Activated T-helper 17 cell treated with anti-CD3 and anti-CD28 coated beads, Interleukin-2, amount 50 U/mL, for 72 hours (primary cell): ENCODE measurements at places on chromosomes 2 and 18. TPM values are rescaled to one million over a fixed set of nuclear protein-coding genes. Genes with fewer than 3 reads are reported as not detected.

FAM117B gene
- 26.1 TPM for total RNA-seq

GRCh38 chr18:33605250-33605649 lies 27.2 kb downstream of the ASXL3 start:
- no peak for ATAC-seq

COL4A4 gene
- 0.08 TPM for total RNA-seq

DNA sequence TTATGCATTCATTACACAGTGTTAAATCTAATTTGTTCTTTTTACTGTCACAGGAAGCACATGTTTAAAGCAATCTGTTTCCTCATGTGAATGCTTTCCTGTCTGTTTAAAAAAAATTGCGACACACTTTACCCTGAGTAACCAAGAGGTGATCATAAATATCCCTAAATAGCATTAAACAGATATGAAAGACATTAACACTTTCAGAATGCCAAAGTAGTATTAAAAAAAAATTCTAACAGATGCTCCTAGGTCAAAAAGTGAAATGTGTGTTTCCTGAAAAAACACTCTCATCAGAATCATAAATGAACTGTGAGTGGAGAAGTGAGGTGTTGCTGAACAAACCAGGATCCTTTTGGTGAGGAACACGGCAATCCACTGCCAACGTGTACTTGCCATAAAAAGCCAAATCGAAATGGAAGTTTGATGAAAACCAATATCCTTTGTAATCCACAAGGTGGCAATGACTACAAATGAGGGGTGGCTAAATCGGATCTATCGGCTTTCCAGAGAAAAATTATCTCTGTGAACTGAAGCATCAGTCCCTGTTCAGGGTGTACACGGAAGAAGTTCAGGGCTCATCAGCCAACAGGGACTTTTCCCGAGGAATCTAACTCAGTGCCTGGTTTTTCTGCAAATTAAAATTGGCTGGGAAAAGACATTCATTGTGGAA lies 248.9 kb downstream of the TCF4 start:
- ATAC-seq: no peak

DNA sequence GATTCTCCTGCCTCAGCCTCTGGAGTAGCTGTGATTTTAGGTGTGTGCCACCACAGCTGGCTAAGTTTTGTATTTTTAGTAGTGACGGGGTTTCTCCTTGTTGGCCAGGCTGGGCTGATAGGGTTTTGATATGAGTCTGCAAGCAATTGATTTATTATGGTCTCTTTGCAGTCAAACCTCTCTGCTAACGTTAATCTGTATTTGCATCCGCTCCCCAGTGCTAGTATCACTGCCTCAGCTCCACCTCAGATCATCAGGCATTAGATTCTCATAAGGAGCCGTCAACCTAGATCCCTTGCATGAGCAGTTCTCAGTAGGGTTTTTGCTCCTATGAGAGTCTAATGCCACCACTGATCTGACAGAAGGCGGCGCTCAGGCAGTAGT lies 19.0 kb downstream of the HAT1 start:
- ATAC-seq: no peak

CCDC74A gene
- 5.9 TPM for total RNA-seq

C2orf72 gene
- total RNA-seq: 0.48 TPM

MAL gene
- total RNA-seq: 47.2 TPM

GRCh38 chr2:17646081-17646554 lies 105.6 kb downstream of the VSNL1 start:
- peak; percentile 73 for ATAC-seq

GRCh38 chr2:25558262-25558661 lies 115.1 kb downstream of the DTNB start:
- ATAC-seq: peak; percentile 88

- ATAC-seq: no peak
Observed at GRCh38 chr2:36789181-36789804, 92.8 kb downstream of the VIT start.

DNA sequence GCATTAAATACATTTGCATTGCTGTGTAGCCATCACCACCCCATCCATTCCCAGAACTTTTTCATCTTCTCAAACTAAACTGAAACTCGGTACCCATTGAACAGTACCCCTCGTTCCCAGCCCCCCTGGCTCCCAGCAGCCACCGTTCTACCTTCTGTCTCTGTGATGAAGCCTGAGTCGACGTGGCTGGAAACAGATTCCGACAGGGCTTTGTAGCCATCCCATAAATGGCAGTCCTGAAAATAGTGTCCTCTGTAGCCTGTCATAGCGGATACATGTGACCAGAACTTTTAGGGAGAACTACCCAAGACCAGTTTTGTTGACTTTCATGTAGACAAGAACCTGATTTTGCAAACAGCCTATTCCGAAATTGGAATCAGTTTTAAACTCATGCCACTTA lies 59.1 kb downstream of the TSHZ1 start:
- ATAC-seq: no peak

DNA sequence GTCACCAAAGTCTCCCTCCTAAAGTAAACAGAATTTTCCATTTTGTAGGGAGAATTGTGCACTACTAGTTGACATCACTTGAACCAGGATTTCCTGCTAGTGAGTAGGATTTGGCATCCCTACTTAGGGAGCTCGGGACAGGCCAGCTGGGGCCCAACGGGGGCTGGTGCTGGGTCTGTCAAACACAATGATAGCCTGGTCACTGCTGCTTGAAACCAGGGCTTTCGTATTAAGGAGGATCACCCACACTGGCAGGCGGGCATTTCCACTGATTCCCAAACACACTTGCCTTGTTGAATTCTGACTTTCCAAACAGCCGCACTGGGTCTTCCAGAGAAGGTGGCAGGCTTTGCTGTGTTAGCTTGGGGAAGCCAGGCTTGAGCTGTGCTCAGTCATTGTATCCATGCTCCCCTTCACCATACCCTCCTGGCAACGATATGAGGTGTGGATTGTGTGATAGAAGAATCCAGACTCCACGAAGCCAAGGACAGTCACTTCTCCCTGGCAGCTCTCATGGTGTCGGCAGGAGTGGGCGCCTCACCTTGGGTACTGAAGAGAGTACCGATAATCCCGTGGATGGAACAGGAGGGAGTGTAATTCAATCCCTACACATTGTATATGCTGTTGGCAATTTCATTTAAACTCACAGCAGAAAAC lies 7.5 kb downstream of the GDF7 start:
- no peak for ATAC-seq

DNA sequence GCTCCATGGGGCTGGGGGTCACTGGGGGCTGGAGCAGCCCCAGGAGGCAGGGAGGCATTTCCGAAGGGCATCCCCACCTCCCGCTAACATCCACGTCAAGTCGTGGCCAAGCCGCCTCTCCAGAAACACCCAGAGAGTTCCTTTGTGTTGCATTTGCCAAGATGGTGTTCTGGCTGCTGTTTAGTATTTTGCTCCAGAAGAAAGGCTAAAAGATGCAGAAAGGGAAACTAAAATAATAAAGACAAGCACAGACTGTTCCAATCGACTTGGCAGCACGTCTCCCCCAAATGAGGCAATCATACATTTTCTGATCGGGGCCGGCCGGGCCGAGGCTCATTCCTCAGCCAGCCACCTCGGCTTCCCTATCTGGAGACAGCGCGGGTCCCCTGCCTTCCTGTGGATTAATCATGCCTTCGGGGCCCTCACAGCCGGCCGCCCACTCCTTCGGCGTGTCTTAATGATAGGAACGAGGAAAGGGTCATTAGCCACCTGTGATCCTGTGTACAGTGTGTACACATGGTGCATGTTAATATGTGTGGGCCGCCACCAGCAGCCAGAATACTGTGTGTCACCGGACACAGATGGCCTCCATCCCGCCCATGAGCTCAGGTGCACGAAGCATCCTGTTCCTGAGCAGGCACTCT lies 169.2 kb downstream of the KLHL29 start:
- ATAC-seq: no peak

KIF1A gene
- 0.37 TPM for total RNA-seq

SOWAHC gene
- 0.45 TPM for total RNA-seq

- ATAC-seq: no peak
Observed at GRCh38 chr2:192718340-192718739, 523.6 kb upstream of the TMEFF2 start.

DNA sequence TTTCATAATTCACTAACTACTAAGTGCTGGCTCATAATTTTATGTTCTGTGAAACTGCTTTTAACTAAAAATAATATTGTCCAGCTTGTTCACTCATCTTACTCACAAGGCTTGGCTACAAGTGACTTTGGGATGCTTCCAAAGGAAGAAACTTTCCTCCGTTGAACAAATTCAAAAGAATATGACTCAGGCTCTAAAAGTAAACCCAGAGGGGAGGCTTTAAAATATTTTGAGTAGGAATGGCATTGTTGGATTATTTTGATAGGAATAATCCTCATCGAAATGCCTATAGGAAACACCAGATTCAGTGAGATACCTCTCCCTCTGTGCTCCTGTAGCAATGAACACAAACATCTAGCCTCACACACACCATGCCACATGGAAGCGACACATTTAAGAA lies 25.2 kb upstream of the TLK1 start:
- no peak for ATAC-seq

CSRNP3 gene
- not detected for total RNA-seq
